Right renal pelvis (tissue), 4 donors: ENCODE measurements at places on chromosomes 11 and 22. TPM values are rescaled to one million over a fixed set of nuclear protein-coding genes. Genes with fewer than 3 reads are reported as not detected.

The KIRREL3 gene
- polyA plus RNA-seq: 1.5 TPM

The CRYBB3 gene
- polyA plus RNA-seq: not detected

The KCNK7 gene
- polyA plus RNA-seq: 0.61 TPM

GRCh38 chr11:40445391-40445790 is 1014.1 kb downstream of the LRRC4C start:
- no peak for DNase-seq

GRCh38 chr11:24934733-24935439 is 438.0 kb downstream of the LUZP2 start:
- DNase-seq: no peak

DNA sequence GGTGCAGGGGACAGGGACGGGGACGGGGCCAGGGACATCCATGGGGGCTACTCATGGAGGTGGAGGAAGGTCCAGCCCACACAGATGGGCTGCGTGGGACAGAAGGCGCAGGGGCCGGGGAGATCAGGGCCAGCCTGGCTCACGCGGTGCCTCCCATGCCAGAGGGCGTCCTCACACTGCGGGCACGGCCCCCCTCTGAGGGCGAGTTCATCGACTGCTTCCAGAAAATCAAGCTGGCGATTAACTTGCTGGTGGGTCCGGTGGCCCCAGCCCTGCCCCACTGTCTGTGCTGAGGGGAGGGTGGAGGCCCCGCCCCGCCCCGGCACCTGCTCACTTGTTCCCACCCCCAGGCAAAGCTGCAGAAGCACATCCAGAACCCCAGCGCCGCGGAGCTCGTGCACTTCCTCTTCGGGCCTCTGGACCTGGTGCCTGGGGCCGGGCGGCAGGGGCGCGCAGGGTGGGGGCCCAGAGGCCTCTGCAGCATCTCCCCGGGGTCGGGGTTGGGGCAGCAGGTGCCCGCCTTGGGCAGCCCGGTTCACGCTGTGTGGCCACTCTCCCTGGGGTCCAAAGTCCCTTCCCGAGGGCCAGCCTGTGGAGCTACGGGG is 15.8 kb downstream of the EPS8L2 start:
- no peak for DNase-seq

The THY1 gene
- 90.0 TPM for polyA plus RNA-seq

DNA sequence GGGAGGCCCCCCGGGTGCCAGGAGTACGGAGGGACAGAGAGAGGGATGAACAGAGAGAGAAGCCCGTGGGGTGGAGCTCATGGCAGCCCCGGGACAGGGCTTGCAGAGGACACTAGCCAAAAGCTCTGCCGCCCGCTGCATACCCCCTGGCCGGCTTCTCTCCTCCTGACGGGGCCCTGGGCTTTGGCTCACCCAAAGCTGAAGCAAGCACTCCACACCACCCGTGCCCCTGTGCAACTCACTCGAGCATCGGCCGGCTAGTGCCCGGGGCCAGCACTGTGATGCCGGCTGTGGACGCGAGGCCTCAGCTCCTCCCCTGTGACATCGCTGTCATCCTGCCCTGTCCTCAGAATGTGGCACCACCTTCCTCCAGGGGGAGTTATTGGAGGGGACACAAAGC is 429.6 kb downstream of the BRD1 start:
- DNase-seq: no peak

- DNase-seq: no peak
Observed at GRCh38 chr22:24244144-24244787, 616 bp downstream of the GGT5 start.

The KDM4E gene
- polyA plus RNA-seq: 0.24 TPM

The PVALB gene
- polyA plus RNA-seq: 10.5 TPM

DNA sequence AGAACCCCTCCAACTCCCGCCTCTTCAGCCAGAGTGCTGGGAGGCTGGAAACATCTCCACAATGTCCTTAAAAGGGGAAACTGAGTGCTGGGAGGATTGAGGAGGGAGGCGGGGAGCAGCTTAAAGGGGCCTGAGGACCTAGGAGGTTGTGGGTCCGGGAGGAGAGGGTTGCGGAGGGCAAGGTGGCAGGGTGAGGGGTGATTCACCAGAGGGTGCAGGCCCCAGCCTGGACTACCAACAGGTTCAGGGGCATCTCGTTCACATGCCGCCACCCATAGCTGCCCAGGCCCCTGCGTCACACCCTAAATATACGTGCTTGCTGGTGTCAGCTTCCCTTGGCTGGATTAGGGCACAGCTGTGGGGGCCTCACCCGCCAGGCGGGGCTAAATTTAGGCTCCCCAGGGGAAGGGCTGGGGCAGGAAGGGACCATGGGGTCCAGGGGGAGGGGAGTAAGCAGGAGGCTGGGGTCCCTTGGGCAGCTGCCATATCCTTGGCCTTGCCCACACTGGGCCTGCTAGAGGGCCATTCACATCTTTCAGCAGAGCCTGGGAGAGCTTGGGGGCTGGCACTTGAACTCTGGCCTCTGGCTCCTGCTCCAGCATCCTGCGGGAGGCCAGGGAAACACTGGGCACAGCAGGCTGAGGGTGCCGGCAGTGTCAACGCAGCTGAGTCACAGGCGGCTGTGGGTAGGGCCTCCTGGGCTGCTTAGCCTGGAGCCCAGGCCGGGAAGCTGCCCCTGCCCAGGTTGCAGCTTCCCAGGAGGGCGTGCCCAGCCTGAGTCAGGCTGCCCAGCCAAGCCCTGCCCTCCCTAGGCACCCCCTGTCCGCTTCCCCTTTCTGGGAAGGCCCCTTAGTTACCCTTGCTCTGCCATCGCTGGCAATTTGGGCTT is 1.3 kb downstream of the EHBP1L1 start:
- DNase-seq: no peak

- DNase-seq: no peak
Observed at GRCh38 chr11:26847459-26847858, 125.6 kb upstream of the SLC5A12 start.

- DNase-seq: no peak
Observed at GRCh38 chr22:19509923-19510322, 14.3 kb downstream of the CLDN5 start.

- no peak for DNase-seq
Observed at GRCh38 chr11:82722231-82722630, 11.4 kb downstream of the FAM181B start.
